ENCODE measurements at places on chromosomes 3 and 15.

GRCh38 chr3:109702976-109703375, 365.6 kb upstream of the DPPA4 start:
- DNase-seq: no peak

DNA sequence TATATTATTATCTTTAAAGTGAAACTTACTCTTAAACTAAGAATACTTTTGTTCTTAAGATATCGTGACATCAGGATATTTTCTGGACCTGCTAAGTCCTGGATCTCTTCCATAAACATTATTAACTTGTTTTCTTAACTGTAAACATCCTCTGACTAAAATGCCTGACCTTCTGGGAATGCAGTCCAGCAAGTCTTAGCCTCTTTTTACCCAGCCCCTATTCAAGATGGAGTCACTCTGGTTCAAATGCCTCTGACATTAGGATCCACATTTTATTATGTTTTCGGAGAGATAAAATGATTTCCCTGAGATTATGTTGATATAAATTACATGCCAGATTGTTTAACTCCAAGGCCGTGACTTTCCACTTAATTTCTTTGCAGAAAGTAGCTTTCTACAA, 37.6 kb downstream of the OSTN start:
- no peak for DNase-seq

GRCh38 chr15:32819448-32819847, 101.6 kb downstream of the GREM1 start:
- DNase-seq: no peak

GRCh38 chr3:107218864-107219269, 158.4 kb upstream of the CCDC54 start:
- no peak for DNase-seq

- DNase-seq: no peak
Measured at GRCh38 chr15:63497642-63498467, 6.5 kb upstream of the USP3 start.

DNA sequence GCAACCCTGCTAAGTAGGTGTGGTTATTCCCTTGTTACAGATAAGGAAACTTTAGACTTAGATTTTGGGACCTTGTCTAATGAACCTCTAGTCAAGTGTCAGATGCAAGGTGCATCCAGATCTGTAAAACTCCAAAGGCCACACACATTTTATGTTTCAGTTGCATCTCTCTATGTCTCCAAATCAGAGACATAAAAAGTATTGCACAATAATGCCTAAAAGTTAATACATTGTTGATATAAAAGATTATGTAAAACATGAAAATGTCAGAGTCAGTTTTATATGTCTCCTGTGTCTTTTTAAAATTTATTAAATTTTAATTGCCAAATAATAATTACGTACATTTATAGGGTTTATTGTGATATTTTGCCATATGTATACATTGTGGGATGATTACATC, 408.5 kb downstream of the NTRK3 start:
- DNase-seq: no peak

GRCh38 chr15:73153447-73153846, 101.2 kb downstream of the NEO1 start:
- no peak for DNase-seq

- DNase-seq: peak; percentile 75
Measured at GRCh38 chr3:120095226-120095978, 1.2 kb upstream of the GSK3B start.

DNA sequence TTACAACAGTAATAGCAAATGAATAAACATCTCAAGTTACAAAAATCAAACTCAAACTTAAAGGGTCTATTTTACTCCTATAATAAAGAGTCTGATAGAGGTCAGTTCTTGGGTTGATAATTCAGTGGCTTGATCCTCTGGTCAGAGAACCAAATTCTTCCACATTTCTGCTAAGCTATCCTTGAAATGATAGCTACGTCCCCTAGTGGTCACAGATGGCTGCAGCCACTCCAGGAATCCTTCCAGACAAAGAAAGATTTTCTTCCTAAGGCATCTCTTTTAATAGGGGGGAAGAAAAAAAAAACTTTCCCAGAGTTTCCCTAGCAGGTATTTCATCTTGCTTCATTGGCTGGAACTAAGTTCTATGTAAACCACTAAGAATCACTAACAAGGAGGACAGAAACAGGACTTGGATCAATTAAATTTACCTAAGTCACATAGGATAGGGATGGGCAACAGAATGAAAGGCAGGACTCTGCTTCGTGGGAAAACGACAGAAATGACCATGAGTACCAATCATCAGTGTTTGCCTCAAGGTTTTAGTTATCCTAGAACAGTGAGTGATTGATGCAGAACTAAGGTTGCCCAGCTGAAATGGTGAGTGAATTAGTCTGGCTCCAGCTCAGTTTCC, 160.7 kb downstream of the STAC start:
- no peak for DNase-seq

DNA sequence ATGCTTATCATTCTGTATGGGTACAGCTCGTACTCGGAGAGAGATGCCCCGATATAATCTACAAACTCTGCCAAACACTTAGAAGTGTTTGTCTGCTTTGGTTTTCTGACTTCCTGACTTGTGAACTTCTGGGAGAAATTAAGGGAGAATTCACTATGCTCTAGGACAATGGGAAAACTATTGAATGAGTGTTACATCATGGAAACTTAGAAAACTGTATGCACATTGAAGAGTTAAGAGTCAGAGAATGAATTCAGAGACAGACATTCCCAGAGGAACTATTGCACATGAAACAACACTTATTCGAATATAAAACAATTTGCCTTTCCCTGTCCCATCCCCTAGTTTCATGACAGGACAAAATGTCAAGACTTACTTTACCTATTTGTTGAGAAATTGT, 57.8 kb downstream of the DTWD1 start:
- no peak for DNase-seq

- DNase-seq: no peak
Measured at GRCh38 chr3:107992976-107993684, 97.7 kb downstream of the CD47 start.

- no peak for DNase-seq
Measured at GRCh38 chr3:111326144-111326995, 215.6 kb upstream of the CD96 start.

DNA sequence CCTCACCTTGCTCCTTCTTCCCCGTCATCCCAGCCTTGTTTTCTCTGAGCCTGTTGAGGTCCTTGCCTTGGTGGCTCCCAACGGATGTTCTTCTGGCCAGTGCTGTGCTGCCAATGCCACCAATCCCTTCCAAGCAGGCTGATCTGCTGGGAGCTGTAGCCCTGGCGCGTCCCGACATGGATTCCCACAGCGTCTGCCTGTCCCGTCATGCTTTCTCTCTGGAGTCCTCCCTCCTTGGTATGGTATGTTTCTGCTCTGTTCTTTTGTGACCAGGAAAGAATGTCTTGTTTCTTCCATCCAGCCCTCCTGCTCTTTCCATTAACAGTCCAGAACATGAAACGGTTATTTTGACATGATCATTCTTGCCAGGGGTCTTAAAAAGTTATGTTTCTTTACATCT, 10.0 kb downstream of the LIMD1 start:
- no peak for DNase-seq

DNA sequence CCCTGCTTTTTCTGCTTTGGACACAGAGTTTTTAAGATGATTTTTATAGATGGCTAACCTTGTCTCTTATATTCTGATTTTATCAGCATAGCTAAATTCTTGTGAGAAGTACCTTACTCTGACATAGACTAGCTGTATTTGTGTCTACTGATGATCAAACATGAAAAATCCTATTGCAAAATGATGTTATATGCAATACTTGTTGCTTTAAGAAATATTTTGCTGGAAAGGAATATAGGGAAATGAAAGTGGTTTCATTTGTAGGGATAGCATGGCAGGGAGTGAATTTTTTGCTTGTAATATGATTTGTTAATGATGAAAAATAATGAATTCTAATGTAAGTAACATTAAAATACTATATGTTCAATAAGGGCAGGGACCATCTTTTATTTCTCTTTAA, 35.9 kb downstream of the CFAP91 start:
- DNase-seq: no peak

DNA sequence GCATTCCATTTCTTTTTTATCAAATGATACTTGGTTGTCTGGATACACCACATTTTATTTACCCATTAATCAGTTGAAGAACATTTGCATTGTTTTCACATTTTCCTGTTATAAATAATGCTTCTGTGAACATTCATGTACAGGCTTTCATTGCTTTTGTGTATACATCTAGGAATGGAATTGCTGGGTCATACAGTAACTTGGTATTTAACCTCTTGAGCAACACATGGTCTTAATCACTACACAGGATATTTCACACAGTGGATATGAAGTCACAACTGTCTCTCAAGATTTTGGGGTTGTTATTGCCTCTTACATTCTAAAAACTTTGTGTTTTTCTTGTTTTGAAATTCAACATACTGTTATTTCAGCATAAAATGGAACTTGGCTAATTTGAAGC, 48.2 kb downstream of the C3orf85 start:
- DNase-seq: no peak

GRCh38 chr3:157130467-157131251, 29.3 kb downstream of the CCNL1 start:
- peak; percentile 54 for DNase-seq

DNA sequence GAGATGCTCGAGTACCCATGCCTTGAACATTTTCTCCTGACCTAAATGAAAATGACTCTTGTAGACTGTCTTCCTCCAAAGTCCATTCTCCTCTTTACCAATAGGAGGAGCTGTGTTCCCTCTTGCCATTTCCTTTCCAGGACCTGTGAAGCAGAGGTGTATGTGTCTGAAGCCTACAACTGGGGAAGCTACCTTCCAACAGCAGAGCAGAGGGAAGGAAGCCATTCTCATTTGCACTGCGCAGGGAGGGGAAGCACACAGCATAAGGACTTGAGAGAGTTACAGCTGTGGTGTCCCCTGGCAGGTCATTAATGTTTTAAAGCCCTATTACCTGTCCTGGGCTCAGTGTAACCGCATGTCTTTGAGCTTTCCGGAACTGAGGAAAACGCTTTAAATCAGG, 38.7 kb downstream of the HSPBAP1 start:
- no peak for DNase-seq

DNA sequence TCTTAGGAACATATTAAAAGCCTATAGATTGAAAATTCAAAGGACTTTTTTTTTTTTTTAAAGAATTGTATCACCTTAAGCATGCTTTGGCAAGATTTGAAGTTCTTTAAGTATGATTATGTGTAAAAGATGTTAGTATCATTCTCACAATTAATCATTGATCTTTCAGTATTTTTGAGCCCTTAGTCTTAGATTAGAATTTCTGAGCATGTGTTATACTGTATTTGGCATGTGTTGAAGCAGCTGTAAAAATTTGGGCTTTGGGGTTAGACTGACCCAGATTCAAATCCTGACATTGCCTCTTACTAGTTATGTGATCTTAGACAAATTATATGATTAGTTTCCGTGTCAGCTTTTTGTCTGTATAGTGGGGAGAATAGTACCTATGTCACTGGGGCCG, 6.3 kb downstream of the OXSR1 start:
- no peak for DNase-seq

DNA sequence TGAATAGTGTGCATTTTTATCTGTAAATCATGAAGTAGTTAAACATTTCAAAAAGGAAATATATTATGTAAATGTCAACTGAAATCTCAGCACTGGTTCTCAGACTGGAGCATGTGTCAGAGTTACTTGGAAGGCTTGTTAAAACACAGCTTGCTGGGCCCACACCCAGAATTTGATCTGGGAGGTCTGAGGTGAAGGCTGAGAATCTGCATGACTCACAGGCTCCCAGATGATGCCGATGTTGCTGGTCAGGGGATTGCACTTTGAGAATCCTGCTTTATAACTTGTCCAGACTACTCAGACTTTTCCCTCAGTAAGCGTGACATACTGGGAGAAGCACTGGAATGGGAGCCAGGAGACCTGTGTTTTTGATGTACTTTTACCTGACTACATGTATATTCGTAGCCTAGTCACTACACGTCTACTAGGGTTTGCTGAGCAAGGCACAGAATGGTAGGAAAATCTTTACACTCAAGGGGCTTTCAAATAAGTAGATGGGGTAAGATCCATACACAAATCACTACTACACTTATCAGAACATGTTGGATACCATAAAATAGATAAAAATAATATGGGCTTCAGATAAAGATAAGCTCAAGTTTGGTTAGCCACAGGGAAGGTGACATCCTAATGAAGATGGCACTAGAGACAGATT, 77.1 kb upstream of the MEX3B start:
- DNase-seq: no peak

DNA sequence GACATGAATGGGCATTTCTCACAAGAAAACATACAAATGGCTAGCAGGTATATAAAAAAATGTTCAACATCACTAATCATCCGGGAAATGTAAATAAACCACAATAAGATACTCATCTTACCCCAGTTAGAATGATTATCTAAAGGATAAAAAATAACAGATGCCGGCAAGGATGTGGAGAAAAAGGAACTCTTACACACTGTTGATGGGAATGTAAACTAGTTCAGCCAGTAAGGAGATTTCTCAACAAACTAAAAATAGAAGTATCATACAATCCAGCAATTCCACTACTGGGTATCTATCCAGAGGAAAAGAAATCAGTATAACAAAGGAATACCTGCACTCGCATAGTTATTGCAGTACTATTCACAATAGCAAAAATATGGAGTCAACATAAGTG, 124.2 kb downstream of the SATB1 start:
- no peak for DNase-seq

DNA sequence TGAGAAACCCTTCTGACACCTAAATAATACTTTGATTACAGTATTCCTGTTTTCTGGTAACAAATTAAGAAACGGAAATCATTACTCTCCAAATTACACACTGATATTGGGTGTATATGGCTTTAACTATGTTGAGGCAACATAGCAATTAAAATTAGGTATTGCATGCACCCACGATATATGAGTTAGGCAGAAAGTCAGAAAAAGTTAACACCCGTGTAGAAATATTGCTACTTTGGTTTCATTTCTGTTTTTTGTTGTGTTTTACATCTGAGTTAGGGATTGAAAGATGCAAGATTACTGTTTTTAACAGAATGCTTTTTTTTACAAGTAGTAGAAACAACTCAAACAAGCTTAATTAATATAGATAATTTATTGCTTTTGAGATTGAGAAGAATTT, 327.8 kb downstream of the GBE1 start:
- no peak for DNase-seq

- DNase-seq: no peak
Measured at GRCh38 chr15:36653851-36654250, 74.4 kb downstream of the CDIN1 start.

GRCh38 chr3:126847061-126847460, 135.9 kb upstream of the PLXNA1 start:
- no peak for DNase-seq
